Inflammatory macrophage treated with lipopolysaccharide for 1 hour (primary cell): ENCODE measurements at places on chromosomes 4 and X.
A peak's percentile ranks its signal among the peaks of the same experiment; 100 is the strongest.

- no peak for DNase-seq
Measured at GRCh38 chr4:76457885-76458284, 22.9 kb downstream of the SHROOM3 start.

GRCh38 chr4:119696963-119697362, 68.4 kb upstream of the PDE5A start:
- no peak for DNase-seq

DNA sequence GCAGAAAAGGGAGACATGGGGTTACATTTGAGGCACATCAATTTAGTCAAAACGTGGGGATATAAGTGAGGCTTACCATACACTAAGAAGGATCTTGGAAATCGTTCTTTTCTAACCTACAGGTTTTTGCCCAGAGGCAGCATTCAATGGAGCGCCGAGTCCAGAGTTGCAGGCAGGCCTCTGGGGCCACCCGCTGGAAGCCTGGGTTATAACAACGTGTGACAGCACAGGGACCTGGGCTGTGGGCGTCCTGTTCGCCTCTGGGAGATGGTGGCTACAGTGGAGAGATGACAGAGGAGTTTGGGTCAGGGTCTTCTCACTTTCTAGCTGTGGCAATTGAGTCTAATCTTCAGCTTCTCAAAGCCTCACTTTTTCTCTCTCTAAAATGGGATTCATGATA, 53.9 kb downstream of the ENPP6 start:
- peak; percentile 48 for DNase-seq

GRCh38 chr4:148312956-148313490, 129.2 kb downstream of the NR3C2 start:
- no peak for DNase-seq

DNA sequence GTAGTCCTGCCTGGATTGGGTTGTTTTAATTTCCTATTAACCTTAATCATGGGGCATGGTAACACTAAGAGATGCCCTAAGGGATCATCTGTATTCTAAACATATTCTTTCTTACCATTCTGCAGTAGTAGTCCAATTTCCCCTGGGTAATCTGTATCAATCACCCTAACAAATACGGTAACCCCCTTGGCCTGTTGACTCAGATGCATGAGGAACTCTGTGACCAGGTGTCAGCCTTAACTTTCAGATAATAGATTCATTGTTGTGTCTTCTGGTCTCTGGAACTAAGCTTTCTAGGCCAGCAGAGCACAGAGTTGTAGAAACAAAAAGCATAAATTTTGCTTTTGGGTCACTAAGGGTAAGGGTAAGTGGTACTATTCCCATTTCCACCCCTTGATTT, 13.1 kb upstream of the BANK1 start:
- DNase-seq: no peak

GRCh38 chr4:101274888-101275752, 72.2 kb downstream of the PPP3CA start:
- peak; percentile 24 for DNase-seq

GRCh38 chr4:10664408-10664807, 20.2 kb downstream of the CLNK start:
- no peak for DNase-seq
